ENCODE measurements at places on chromosomes 6 and 20.

GRCh38 chr6:166778776-166779175 is 151.7 kb upstream of the RPS6KA2 start:
- no peak for DNase-seq

GRCh38 chr20:56840716-56841261 is 211.7 kb downstream of the TFAP2C start:
- DNase-seq, result no peak

GRCh38 chr6:156978948-156979347 is 201.8 kb downstream of the ARID1B start:
- DNase-seq, result no peak

DNA sequence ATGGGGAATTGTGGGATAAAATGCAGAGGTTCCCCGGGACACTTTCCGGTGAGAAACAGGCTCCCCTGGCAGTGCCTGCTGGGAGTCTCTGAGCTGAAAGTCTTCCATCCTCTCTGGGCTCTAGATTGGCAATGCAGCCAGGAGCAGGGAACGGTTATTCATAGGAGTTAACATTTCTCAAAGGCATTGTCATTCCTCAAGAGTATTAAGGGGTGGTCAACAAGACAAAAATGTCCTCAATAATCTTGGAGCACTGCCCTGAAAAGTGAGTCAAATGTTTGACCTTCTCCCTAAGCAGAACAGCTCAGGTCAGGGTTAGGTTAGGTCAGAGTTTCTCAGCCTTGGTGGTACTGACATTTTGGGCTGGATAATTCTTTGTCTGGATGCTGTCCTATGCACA is 13.2 kb downstream of the BPIFB1 start:
- peak; percentile 54 for DNase-seq

GRCh38 chr6:53361549-53362031 is 12.8 kb upstream of the ELOVL5 start:
- no peak for DNase-seq

DNA sequence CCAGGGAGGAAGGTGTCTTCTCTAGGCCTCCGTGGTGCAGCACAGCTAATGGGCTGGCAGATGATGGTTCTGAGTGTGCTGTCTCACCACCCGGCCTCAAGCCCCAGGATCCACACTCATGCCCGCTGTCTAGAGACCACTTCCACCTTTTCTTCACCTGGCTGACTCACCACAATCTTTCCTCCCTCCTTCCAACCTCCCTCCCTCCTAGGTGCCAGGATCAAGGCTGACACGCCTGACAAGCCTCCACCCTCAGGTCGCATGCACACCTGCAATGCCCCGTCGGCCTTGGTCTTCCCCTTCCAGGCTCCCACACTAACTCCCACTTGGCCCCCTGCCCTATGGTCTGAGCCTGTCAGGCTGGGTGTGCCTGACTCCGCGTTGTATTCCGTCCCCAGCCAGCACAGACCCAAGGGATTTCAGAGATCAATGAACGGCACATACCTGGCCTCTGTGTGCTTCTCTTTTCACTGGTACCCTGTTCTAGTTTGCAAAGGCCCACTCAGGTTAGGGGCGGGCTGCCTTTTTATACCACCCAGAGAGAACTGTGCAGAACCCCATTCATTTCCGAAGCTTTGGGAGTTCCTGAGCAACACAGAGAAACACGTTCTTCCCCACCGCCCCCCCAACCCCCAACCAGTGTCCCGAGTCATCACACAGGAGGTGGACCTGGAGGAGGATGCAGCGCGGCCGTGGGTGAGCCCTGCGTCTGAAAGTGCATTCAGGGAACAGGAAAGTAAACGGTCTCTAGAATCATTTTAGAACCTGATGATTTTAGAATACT is 39.3 kb downstream of the PMEPA1 start:
- DNase-seq, result no peak

- no peak for DNase-seq
These were observed 27.9 kb upstream of the TMEM217 start for GRCh38 chr6:37285861-37286311.

- no peak for DNase-seq
These were observed 28.8 kb upstream of the VEGFA start for GRCh38 chr6:43740961-43741764.

GRCh38 chr20:47212606-47213207 is 143.8 kb downstream of the ZMYND8 start:
- no peak for DNase-seq

DNA sequence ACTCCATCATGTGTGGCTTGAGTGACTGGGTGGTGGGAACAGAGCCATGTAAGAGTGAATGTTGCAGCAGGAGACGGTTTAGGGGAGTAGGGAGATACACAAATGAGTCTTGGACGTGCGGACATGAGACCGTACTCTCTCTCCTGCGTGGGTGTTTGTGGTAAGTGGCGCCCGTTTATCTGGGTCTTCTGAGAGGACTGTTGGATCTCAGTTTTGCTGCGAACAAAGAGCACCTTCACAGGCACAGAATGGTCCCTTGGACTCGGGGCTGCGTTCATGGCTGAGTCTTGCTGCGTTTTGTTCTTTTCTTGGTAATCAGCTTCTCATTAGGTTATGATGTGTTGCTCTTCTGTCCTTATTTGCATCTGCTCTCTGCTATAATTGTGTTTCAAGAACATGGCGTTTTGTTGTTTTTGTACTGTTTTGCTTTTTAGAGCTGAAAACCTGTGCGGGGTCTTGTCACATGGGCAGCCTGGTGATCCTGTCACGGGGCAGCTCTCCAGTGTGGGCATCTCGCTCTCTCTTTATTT is 28.5 kb downstream of the STK35 start:
- no peak for DNase-seq

DNA sequence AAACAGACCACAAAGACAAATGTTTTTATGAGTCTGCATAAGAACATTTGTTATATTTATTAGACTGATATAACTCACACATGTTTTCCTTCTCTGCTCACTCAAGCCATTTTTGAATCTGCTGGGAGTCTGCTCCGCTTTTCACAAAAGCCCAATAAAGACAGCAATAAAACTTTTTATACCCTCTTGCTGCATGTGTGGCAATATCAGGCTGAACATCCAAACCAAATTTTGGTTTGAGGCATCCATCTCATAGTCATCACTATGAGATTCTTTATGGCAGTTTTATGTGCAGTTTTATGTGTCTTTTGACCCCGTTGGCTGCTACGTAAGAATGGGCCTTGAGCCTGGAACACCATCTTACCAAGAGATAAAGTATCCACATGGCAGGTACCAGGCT is 1276.8 kb upstream of the ADGRB3 start:
- DNase-seq, result no peak

- no peak for DNase-seq
These were observed 31.7 kb downstream of the DLGAP4 start for GRCh38 chr20:36337886-36338285.

DNA sequence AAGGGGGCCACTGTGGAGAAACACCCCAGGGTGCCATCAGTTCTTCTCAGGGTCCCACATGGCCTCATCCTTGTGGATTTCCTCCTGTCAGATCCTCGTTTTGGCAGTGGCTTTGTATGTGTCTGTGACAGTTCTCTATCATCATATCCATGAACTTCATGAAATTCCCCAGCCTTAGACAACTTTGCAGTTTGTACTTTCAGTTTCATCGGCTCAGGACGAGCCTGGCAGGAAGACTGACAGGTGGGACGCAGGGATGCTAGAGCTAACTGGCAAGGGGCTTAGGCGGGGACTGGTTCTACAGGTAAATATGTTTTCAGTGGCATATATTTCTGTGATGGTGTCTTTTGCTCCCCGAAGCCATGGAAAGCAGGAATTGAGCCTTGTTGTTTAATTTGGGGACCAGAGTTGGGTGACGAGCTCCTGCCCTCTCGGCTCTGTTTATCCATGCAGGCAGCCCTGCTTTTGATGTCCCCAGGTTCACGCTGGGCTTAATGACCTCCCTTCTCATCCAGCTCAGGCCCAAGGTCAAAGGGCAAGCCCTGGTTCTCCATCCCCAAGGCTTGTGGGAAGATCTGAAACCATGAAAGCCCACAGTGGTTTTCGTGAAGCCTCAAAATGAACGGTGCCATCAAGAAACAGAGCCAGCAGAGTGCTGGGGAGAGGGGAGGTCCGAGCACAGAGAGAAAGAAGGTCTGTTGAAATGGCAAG is 11.2 kb downstream of the SDCBP2 start:
- no peak for DNase-seq

- no peak for DNase-seq
These were observed 422.1 kb downstream of the GJA1 start for GRCh38 chr6:121857551-121857950.

- DNase-seq, result no peak
These were observed 18.8 kb upstream of the MRGBP start for GRCh38 chr20:62777528-62777830.

GRCh38 chr20:51402201-51402600 is 140.3 kb downstream of the NFATC2 start:
- no peak for DNase-seq

DNA sequence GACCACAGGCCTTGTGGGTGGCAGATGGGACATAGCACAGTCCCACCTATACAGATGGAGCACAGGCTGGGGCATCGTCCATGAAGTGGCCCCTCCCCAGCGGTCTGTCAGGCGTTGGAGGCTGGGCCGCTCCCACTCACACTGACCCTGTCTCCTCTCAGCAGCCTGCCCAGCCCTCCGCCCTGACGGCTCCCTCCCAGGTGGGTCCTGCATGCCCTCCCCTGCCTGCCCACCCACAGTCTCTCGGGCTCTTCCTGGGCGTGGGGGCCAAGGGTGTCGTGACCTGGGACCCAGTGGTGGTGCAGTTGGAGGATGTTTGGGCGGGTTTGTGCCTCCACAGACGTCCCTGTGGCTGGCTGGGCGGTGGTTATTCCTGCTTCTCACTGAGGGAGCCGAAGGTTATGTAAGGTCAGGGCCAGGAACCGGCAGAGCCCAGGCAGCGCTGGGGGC is 22.3 kb downstream of the COL20A1 start:
- DNase-seq, result no peak

DNA sequence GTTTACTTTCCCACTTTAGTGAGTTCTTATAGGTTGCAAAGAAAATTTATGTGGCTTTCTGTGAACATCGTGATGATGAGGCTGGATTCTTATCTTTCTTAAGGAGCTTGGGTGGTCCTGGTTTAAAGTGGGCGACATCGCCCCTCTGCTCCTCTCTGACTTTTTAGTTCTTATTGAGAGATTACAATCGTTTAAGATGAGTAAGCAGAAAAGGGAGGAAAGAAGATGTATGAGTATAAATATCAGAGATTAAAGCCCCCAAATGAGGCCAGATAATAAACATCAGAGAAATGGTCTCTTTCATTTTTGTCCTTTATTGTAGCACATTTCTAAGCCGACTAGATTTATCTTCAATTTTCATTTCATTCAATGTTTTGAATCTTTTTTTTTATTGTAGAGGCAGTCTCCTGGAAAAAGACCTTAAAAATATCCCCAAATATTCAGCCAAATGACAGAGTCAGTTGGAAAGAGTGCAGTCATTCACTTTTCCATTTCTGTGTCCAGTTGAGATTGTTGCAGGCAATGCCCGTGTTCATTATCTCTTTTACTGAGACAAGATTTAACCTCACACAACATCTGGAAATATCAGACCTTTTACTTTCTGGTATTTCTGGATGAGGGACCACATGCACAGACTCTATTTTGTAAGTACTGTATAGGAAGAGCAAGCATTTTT is 62.0 kb upstream of the PDE7B start:
- DNase-seq, result no peak

DNA sequence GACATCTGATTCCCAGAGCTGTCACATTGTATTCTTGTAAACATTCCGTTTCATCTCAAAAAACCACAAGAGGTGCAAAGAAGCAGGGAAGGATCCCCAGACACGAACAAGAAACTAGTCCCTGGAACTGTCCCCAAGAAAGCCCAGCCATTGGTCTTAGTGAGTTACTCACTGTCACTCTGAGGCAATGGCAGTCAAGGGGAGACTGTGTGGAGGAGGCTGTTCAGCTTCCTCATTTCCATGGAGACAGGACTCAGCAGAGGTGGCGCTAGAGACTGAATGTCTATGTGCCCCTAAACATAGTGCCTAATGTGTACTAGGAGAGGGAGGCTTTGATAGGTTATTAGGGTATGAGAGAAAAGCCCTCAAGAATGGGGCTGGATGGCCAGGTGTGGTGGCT is 11.1 kb downstream of the ULBP1 start:
- no peak for DNase-seq

DNA sequence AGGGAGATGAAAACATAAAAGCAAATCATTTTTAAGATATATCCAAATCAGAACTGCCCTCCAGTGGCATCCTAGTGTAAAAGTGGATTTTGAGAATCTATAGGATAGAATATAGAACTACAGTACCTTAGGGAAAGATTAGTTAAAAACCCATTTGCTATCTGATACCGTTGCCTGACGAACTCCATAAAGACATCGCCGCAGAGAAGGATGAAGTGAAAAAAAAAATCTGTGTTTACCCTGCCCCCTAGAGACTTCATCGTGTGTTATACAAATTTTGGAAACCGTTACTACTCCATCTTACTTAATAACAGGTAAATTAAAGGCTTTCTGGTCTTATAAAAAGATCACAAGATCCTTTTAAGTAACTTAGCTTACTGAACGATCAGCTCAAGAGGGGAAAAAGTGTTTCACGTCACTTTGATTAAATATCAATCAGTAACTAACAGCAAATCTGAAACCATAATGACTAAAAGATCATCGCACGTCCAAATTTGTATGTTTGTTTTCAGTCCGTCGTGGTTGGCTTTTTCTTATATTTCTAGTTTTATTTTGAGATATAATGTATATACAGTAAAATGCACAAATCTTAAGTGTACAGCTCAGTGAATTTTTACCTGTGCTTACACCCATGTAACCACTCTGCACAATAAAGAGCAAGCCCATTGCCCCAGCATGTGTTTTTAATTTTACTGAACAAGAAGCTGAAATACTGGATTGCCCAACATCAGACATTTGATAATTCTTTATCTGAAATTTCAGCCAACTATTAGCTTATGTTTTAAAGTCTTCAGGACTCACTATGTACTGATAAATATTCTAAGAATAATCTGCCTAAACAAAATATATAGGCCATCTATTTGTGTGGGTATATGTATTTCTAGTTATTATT is 881 bp upstream of the MCM3 start:
- peak; percentile 35 for DNase-seq

DNA sequence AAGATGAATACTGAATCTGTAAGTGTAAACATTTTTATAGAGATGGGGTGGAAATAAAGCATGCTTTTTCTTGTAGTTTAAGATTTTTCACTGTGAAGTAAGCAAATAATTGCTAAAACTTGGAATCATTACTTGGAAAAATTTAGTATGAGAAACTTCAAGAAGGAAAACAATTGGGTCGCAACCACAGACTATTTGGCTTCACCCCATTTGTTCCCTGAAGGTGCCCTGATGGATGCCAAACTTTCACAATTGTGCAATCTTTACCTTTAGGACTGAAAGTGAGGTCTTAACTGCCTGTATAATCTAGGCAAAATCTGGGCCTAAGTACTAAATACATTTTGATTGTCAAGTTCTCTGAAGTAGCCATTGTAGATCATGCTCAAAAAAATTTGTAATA is 330.1 kb downstream of the HDGFL1 start:
- no peak for DNase-seq

- DNase-seq, result no peak
These were observed 323.9 kb downstream of the FOXA2 start for GRCh38 chr20:22260506-22260905.
